ENCODE measurements at places on chromosomes 7 and 10.

GRCh38 chr7:117908031-117908795, 35.0 kb upstream of the CTTNBP2 start:
- no peak for DNase-seq

DNA sequence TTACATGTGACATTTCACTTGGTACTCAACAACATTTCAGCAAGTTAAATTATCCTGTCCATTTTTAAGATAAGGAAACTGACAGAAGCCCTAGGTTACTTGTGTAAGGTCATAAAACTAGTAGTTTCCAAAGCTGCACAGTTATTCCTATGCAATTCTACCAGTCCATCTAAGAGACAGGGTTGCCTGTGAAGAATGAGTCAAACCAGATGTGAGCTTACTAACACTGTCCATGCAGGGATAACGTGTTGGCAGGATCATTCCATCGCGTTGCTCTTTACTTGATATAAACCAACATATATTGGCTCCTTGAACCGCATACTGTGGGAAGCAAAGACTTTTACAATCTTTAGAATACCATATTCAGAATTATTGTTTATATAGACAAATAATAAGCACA, 280.9 kb upstream of the HGF start:
- DNase-seq: no peak

- no peak for DNase-seq
Observed at GRCh38 chr10:69766161-69766910, 35.4 kb upstream of the COL13A1 start.

DNA sequence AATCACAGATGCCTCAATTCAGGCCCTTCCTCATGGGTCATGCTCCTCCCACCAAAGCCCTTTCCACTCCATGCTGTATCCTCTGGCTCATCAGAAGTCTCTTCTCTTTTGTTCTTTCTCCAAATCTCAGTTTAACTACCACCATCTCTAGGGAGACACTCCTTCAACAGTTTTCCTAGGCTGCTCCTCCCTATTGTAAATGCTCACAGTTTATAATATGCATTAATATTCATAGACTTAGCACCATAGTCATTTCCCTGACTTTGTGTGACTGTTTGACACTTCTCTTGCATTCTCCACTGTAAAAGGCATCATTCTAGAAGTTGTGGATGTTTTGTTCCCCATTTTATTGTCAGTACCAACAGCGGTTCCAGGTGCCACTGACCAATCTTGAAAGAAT, 226.5 kb upstream of the PRSS1 start:
- DNase-seq: no peak

- no peak for DNase-seq
Observed at GRCh38 chr7:74253835-74254128, 417 bp downstream of the RFC2 start.

- no peak for DNase-seq
Observed at GRCh38 chr7:96527133-96527827, 182.4 kb downstream of the SEM1 start.

DNA sequence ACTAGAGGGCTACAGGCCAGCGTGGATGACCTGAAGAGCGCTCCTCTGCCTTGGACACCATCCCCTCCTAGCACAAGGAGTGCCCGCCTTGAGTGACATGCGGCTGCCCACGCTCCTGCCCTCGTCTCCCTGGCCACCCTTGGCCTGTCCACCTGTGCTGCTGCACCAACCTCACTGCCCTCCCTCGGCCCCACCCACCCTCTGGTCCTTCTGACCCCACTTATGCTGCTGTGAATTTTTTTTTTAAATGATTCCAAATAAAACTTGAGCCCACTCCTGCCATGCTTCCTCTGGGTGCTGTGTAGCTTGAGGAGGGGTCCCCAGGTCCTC, 4.5 kb downstream of the SNCG start:
- DNase-seq: no peak

Data from stimulated activated CD8-positive, alpha-beta memory T cell treated with anti-CD3 and anti-CD28 coated beads, Interleukin-4, amount 100 ng/mL, for 48 hours (primary cell).